ENCODE measurements at places on chromosomes 4 and X.

GRCh38 chrX:16635596-16635995, 14.4 kb upstream of the S100G start:
- DNase-seq = no peak

GRCh38 chrX:151359931-151360871, 36.8 kb upstream of the VMA21 start:
- DNase-seq = no peak

- DNase-seq = no peak
Observed at GRCh38 chr4:150224896-150225591, 146.8 kb downstream of the DCLK2 start.

GRCh38 chr4:7015383-7016035, 27.7 kb upstream of the TADA2B start:
- DNase-seq = no peak

GRCh38 chr4:53557669-53558064, 33.6 kb downstream of the LNX1 start:
- no peak for DNase-seq

DNA sequence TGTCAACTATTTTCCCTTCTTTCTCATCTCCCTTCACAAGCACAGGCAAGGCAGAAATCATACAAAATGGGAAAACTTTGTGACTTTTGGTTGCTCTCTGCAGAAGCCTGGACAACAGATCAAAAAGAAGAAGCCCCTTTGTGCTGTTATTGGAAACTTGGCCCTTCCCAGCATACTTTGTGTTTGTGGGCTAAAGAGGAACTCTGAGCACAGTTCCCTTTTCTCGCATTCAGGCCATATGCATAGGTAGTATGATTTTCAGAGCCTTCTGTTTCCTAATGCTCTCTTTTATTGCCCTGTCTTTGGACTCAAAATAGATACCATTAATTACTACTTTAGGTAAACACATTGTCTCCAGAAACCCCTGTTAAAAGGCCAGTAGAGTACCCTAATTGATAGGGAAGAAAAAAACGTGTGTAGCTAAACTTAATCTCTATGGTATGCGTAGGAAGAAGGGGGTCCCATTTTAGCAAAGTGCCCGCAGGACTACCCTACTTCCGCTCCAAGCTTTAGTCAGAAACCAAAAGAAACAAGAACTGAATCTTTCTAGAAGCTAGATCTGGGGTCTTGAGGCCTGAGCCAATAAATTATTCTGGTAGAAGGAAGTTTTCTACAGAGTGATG, 26.6 kb downstream of the VSIG4 start:
- DNase-seq = no peak

DNA sequence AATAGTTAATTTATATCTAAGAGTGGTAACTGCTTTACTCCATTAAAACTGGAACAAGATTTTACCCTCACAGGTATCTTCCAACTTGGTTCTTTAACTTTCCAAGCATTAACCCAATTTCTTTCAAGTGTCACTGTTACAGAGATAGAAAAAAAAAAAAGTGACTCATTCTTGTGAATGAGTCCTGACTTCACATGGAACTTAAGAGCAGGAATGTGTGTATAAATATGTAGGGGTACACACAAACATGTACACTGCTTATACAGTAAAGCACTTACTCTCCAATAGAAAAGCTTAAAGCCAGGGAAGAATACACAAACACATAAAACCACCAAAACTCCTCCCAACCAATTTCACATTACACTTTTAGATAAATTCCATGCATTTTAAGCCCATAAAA, 38.8 kb downstream of the TAPT1 start:
- DNase-seq = no peak

- DNase-seq = no peak
Observed at GRCh38 chr4:26130173-26130572, 190.6 kb upstream of the RBPJ start.

DNA sequence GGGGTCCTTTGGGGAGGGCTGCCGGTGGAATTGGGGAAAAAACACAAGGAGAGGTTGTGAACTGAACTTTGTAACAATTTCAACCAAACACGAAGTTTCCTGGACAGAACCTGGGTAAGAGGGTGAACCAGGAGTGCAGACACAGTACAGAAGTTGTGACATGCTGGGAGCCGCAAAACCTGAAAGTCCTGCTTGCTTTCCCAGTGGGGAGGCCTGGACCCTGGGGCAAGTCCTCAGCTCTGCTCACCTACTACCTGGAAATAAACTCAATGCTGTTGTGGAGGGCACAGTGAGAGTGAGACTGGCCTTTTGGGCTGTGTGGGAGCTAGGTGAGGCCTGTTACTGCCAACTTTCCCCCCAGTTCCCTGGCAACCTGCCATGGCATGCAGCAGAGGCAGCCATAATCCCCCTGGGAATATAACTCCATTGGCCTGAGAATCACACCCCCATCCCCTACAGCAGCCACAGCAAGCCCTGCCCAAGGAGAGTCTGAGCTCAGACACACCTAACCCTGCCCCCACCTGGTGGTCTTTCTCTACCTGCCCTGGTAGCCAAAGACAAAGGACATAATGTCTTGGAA, 162.8 kb downstream of the THOC2 start:
- no peak for DNase-seq

DNA sequence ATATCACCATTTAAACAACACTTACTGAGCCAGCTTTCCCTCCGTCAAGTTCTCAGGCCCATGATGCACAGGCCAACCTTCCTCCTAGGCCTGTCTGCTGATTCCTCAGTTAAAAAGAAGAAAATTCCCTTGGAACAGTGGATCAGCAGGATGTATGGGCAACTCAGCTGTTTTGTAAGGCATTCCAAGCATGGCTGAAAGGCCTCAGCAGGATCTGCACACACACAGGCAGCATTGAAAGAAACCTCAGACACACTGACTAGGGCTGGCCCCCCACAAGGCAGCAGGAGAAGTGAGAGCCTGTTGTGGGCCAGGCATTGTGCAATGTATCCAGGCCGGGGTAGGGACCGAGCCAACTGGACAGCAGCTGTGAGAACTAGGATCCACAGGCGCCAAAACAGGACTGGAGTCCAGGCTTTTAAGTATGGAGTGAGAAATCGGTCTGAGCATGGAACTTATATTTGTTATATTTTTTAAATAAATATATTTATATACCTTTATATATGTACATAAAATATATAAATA, 171.4 kb downstream of the NWD2 start:
- no peak for DNase-seq

DNA sequence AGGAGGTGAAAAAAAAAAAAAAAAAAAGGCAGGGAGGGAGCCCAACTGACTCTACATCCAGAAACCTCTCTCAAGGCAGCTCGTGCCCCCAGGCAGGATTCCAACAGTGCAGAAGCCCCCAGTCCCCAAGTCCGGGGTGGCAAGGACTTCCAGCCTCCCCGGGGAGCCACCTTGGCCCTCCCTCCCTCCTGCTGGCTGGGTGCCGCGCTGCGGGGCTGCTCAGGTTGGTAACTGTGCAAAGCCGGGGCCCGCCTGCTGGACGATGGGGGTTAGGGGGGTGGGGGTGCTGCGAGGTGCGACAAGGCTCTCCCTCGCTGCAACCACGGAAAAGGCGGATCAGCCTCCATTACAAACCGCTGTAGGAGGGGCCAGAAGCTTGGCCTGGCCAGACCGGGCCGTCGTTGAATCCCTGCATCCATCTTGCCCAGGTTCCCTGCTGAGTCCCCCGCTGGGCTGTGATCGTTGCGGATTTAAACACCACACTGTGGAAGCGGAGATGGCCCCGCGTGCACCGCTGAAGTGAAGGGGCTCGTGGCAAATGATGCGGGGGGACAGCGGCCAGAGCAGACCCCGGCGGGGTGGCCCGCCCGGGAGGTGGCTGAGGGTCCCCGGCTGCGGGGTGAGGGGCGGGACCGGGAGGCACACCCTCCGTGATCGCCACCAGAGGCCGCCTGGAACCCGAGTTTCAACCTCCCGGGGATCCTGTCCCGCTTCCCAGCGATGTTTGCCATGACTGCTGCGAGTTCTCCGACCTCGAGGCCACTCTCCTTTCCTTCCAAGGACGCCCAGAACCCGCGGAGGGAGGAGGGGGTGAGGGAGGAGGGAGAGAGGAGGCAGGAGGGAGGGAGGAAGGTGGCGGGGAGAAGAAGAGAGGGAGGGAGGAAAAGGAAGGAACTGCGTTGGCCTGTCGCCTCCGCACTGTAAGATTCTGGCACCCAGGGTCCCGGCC, 58.0 kb upstream of the DDX3X start:
- DNase-seq = peak; percentile 71

GRCh38 chr4:20395160-20395773, 143.6 kb downstream of the SLIT2 start:
- DNase-seq = no peak

DNA sequence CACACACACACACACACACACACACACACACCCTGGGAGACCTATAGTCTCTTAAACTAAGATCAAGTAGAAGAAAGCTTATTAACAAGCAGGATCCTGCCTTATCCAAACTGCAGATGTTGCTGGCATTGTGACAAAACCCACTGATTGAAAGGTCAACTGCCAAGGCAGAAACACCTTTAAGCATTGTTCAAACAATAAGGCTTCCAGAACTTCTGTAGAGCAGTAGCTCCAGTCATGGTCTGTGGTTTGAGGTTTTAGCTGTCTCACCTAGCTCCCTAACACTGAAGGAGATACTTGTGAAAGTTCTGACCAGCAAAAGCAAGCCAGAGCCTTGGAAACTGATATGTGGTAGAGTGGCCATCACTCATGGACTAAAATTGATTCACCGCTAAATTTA, 59.8 kb downstream of the PTCHD1 start:
- DNase-seq = no peak

GRCh38 chr4:183960046-183960420, 54.9 kb downstream of the STOX2 start:
- peak; percentile 99 for DNase-seq

DNA sequence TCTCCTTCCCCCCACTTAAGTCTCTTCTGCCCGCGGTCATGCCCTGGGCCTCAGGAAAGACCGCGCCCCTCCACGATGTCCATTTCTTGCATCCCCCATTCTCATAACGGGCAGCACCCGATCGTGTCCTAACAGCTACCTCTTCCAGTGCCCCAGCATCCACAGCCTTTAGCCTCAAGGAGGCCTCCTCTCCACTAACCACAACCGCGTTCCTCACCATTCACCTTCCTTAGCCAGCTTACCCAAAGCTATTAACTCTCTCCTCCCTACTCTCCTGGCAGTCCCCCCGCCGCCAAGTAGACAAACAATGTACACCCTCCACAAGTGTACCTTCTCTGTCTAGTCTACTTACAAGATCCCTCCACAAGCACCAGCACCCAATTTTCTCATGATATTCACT, 58.6 kb upstream of the PAGE5 start:
- peak; percentile 8 for DNase-seq

DNA sequence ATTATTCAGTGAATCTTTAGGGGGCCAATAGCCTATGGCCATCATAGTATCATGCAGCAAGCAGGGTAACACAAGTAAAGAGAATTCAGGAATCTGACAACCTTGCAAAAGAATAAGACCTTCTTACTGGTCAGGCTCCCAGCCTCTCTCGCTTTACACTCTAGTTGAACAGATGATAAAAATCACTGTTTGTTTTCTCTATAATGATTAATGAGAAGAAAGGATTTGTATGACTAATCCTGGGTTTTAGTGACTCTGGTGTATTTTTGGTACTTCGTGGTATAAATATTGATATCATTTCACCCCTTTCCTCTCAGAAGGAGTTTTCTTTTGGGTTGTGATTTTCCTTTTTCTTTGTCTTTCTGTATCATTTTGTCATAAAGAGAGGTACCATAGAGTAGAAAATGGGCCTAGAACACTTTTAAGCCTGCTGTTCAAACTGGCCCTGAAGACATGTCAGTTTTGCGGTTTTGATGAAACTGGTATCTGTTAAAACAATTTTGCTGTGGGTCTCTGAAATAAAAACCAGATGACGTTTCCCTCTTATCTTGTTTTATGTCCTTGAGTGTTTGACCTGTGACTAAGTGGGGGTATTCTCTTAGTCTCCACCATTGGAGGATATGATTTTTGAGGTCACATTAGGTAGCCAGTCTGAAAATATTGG, 294.9 kb upstream of the TBX22 start:
- DNase-seq = no peak

GRCh38 chr4:118282692-118283091, 70.1 kb downstream of the PRSS12 start:
- no peak for DNase-seq

- DNase-seq = no peak
Observed at GRCh38 chrX:8010105-8010504, 82.9 kb upstream of the PNPLA4 start.

DNA sequence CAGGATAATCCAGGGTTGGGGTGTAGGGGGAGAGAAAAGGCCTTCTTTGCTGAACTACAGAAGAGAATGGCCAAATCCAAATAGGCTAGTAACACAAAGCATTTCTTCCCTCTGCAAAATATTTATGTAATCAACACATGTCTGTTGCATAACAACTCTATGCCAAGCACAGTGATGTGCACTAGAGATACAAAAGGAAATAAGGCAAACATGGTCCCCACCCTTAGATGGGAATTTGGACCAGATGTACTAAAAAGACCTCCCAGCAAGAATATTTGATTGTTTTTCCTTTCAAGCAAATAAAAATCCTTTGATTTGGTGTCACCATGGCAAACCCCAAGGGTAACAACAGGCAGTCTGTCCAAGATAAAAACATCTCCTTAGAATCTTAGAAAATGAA, 177.6 kb upstream of the FGF13 start:
- no peak for DNase-seq

DNA sequence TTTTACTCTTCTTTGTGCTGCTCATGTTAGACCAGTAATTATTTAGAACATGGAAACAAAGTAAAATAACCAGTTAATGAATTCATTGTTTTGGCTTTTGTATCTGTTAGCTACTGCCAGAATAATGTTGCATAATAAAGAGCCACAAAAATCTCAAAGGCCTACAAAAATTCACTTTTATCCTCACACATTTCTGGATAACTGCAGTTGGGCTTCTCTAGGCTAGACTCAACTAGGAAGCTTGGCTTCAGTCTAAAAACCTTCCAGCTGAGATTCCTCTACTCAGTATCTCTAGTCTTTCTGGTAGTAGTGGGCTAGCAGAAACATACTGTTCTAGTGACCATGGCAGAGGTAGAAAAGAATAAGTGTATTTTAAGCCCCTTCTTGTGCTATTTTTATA, 73.0 kb downstream of the FAT4 start:
- DNase-seq = no peak

- DNase-seq = no peak
Observed at GRCh38 chrX:53456254-53456653, 22.1 kb upstream of the HSD17B10 start.

DNA sequence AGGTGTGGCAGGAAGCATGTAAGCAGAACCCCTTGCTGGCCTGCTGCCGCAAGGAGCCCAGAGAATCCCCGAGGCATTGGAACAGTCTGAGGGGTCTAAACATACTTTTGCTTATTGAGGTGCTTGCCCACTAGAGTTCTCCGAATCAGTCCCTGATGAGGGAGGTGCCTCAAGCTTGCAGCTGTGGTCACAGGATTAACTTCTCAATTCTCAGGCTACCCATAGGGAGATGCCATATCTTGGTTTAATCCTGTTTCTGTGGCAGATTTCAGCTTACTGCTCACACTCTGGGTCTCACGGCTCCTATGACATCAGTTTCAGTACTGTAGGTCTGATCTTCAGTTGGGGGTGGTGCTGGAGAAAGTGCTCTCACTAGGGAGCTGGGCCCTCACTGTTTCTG, 39.9 kb downstream of the CCNG2 start:
- no peak for DNase-seq

All from brain (organoid and tissue), 16 donors.